Natural killer cell treated with Interleukin-12 subunit alpha and Interleukin-12 subunit beta and Interleukin-15 and Interleukin-18, amount 100 ng/mL, for 72 hours (primary cell): ENCODE measurements at places on chromosomes 6 and 20. TPM values are rescaled to one million over a fixed set of nuclear protein-coding genes. Genes with fewer than 3 reads are reported as not detected.

The PPP1R16B gene
- 119 TPM for total RNA-seq

The SLC17A3 gene
- not detected for total RNA-seq

The GTSF1L gene
- not detected for total RNA-seq

The PRSS16 gene
- total RNA-seq: not detected

The ARFGAP1 gene
- total RNA-seq: 87.2 TPM
